Smooth muscle cell of the brain vasculature (primary cell): ENCODE measurements at places on chromosomes 1 and 21.

- DNase-seq, result no peak
Observed at GRCh38 chr1:75327395-75327794, 193.2 kb downstream of the LHX8 start.

GRCh38 chr21:43854773-43855633 lies 10.0 kb upstream of the AGPAT3 start:
- DNase-seq, result no peak

DNA sequence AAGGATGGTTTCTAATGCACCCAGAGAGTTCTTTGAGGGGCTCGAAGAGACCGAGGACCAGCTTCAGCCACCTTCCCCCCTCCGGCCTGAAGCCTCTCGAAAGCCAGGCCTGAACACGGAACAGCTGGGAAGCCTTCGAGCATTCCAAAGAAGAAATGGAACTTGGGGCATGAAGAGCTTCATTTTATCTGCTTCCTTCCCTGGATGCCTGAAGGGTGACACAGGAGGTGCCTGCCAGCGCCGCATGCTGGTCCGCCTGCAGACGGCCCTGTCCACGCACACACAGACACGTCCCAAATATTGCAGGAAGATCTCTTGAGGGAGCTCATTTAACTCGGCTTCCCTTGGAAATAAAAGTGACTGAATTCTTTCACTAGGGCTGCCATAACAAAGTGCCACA lies 73.7 kb downstream of the TOMM20 start:
- DNase-seq, result no peak

- DNase-seq, result peak; percentile 10
Observed at GRCh38 chr1:98920441-98921110, 84.1 kb downstream of the PLPPR5 start.

GRCh38 chr1:55331351-55331750 lies 116.2 kb upstream of the USP24 start:
- DNase-seq, result peak; percentile 40

DNA sequence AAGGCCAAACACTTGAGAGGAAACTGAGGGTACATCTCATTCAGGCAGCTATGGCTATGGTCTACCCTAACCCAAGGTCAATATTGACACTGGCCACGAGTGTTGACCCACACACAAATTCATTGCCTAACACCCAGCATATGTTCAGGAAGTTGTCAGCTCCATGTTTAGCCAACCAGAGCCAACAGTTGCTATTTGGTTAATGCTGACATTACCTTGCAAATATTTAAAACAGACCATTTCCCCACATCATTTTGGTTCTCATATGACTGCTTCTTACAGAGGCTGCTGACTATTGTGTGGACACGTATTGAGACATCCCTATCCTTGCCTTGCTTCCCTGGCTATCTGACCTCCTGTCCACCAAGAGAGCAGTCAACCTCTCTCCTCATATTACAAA lies 97.3 kb downstream of the LMX1A start:
- no peak for DNase-seq
